ENCODE measurements at places on chromosomes 5 and 9. TPM values are rescaled to one million over a fixed set of nuclear protein-coding genes. Genes with fewer than 3 reads are reported as not detected.

DNA sequence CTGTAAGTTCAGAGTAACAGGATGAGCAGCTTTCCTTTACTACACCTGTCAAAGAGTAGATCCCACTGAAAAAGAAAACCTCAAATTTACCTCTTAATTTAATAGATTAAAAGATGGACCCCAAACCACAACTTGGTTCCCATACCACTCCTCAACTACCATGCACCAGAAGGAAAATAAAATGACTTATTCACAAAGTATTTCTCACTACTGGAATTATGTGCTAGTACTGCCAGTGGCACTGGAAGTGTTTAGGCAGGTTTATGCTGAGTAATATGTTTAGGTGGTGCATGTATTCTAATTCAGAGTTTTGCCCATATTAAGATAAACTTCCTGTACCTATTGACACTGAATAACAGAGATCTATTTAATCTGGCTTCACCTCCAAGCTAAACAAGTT, 6.6 kb downstream of the PLK2 start:
- peak; percentile 79 for DNase-seq

DNA sequence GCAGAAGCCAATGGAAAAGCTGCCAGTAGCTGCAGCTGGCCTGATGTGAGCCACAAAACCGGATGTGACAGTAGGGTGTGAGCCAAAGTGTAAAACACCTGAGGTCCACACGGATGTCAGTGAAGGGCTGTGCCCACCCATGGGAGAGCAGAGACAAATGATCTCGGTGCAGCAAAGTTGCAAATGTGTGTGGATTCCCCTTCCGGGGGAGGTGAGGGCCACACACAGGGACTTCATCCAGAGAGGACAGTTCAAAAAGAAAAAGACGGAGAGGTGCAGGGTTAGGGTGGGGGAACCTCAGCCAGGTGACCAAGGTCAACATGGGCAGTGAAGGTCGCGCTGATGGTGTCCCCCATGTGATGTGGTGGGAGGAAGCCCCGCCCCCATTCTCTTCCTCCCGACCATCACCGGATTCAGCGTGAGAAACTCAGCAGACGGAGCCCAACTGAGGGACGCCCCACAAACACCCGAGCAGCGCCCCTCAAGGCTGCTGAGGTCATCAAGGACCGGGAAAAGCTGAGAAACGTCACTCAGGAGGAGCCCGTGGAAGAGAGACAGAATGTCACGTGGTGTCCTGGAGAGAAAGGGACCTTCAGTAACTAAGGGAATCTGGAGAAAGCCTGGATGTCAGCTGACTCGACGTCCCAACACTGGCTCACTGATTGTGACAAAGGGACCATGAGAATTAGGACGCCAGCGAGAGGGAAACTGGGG, 11.4 kb upstream of the PTGDS start:
- DNase-seq: no peak

Gene CD14
- total RNA-seq: 3.2 TPM

Gene PCDHB10
- total RNA-seq: 0.13 TPM

Gene IFNE
- total RNA-seq: 12.4 TPM

Data from bronchial epithelial cell (primary cell).